ENCODE measurements at places on chromosomes 7 and 10. TPM values are rescaled to one million over a fixed set of nuclear protein-coding genes. Genes with fewer than 3 reads are reported as not detected.

The CFAP46 gene
- not detected for total RNA-seq

DNA sequence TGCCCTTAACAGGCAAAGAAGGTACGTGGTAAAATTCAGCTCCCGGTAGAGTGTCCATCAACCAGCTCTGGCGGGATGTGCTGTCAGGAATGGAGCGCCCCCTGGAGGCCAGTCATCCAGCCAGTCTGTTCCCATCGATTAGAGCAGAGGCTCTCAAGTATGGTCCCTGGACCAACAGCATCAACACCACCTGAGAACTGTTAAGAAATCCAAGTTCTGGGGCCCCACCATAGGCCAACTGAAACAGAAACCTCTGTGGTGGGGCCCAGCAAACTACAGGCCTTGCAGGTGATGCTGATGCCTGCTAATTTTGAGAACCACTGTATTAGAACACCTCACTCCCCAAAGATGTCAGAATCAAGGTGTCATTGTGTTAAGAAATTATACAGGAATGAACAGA lies 109.2 kb downstream of the DPY19L1 start:
- no peak overlapping the region for H3K27ac ChIP-seq
- no peak overlapping the region for H3K4me3 ChIP-seq
- no peaks in the 10 kb centered on the region for H3K27me3 ChIP-seq
- H3K4me1 ChIP-seq, result no peaks in the 10 kb centered on the region

- H3K4me1 ChIP-seq, result no peaks in the 10 kb centered on the region
- H3K4me3 ChIP-seq, result no peak overlapping the region
- H3K27ac ChIP-seq, result no peak overlapping the region
- DNase-seq, result no peak
- no peaks in the 10 kb centered on the region for H3K36me3 ChIP-seq
Observed at GRCh38 chr10:62336404-62336803, 37.8 kb upstream of the ZNF365 start.

DNA sequence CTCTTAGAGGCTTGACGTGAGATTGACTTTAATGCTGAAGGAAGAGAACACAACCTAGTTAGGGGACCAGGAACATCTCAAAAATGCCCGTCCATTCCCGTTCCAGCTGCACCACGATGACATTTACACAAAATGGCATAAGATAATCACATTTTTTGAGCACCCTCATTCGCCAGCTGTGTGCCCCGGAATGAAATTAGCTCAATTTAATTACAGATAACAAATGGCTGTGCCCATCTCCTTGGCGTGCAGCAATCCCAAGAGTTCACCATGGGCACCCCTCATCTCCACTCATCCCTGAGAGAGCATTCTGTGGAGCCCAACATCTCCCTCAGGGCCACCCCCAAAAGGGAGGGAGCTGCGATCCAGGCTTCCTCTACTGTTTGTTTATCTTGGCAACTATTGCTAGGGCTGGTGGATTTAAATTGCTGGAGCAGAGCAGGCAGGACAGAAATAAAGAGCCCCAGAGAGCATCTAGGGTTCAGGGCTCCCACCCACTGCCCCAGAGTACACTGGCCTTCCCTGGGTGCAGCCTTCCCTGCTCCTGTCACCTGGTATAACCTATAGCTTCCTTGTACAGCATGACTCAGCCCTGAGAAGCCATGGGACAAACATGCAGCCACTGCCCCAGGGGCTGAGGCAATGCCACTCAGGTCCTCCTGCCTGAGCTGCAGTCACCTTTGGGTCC lies 263.5 kb downstream of the ZEB1 start:
- no peaks in the 10 kb centered on the region for H3K36me3 ChIP-seq
- DNase-seq, result no peak
- no peaks in the 10 kb centered on the region for H3K4me1 ChIP-seq

- no peak for DNase-seq
- H3K27me3 ChIP-seq, result no peaks in the 10 kb centered on the region
- no peaks in the 10 kb centered on the region for H3K4me1 ChIP-seq
- no peak overlapping the region for H3K27ac ChIP-seq
Observed at GRCh38 chr7:77209479-77210139, 10.0 kb upstream of the FGL2 start.

DNA sequence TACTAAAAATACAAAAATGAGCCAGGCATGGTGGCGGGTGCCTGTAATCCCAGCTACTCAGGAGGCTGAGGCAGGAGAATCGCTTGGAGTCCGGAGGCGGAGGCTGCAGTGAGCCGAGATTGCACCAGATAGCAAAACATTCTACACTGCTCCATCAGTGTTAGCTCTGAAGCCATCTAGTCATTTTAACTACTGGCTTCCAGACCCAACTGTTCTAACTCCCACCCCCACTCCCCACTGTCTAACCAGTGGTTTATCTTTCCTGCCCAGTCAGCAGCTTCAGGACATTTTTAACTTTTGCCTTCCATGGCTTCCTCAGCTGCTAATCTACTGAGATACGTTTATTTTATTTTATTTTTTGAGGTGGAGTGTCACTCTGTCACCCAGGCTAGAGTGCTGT lies 6.2 kb upstream of the FRAT1 start:
- DNase-seq, result no peak
- no peaks in the 10 kb centered on the region for H3K27me3 ChIP-seq
- no peaks in the 10 kb centered on the region for H3K36me3 ChIP-seq
- H3K4me1 ChIP-seq, result no peaks in the 10 kb centered on the region

DNA sequence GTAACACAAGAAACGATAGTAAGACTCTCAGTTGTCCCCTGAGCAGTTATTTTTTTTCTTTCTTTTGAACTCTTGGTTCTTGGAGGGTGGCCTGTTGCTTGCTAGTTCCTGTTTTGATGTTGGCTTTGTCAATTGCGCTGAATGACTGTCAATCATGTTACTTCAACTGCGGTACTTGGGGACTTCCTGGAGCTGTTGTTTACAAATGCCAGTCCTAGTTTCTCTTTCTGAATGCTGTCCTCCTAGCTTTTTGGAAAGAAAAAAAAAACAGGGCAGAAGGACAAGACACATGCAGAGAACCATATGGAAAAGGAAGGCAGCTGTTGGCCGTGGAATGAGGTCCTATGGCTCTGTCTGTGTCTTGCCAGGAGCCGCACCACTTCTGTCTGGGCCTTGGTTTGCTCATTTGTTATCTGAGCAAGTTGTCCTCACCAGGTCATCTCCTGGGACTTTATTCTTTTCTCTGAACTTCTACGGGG lies 7.0 kb upstream of the PDCD4 start:
- DNase-seq, result peak; percentile 88
- H3K27ac ChIP-seq, result peak overlapping the region; percentile 100
- no peaks in the 10 kb centered on the region for H3K27me3 ChIP-seq

Measured in naive thymus-derived CD4-positive, alpha-beta T cell (primary cell).